ENCODE measurements at places on chromosomes 1 and 21. TPM values are rescaled to one million over a fixed set of nuclear protein-coding genes. Genes with fewer than 3 reads are reported as not detected.

DNA sequence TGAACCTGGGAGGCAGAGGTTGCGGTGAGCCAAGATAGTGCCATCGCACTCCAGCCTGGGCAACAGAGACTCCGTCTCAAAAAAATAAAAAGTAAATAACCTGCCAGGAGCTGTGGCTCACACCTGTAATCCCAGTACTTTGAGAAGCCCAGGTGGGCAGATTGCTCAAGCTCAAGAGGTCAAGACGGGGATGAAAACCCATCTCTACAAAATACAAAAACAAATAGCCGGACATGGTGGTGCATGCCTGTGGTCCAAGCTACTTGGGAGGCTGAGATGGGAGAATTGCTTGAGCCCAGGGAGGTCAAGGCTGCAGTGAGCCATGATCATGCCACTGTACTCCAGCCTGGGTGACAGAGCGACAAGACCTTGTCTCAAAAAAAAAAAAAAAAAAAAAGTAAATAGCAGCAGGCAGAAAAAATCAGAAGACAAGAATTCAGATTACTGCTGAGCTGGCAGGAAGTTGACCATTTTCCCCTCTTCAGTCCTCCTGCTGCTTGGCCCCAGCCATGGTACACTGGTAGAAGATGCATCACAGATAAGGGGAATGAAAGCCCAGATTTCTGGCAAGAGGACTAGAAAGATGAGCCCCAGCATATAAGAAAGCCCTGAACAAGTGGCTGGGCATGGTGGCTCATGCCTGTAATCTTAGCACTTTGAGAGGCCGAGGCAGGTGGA lies 97.6 kb downstream of the TOMM20 start:
- DNase-seq = peak; percentile 3

GRCh38 chr1:8266436-8267165 lies 51.3 kb upstream of the SLC45A1 start:
- no peak for DNase-seq

DNA sequence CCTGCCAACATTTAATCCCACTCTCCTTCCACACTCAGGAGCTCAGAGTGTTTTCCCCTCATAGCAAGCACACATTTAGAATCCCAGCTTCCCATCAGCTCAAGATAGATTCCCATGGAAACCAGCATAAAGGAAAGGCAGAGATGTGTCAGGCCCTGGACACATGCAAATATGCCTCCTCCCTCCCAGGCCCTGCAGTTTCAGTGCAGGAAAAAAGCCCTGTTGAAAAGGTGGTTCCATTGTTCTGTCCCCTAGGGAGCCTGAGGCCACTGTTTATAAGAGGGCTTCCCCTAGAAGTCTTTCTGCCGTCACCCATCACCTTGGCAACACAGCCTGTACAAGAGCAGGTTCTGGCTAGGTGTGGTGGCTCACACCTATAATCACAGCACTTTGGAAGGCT lies 3.6 kb downstream of the CACNA1S start:
- DNase-seq = no peak

DNA sequence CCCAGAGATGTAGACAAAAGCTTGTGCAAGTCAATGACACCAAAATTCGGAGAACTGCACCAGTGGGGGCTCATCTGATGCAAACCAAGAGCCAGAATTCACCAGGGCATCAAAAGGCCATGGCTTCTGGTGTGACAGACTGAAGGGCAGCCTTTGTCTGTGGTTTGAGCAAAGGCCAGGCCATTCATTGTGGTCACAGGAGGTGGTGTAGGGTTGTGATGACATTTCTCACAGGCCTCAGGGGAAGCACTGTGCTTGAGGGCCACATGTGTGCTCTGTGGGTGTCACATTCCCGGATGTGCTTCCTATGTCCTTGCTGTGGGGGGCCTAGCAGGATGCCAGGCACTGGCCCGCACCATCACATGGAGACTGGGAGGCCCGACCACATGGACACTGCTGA lies 22.5 kb upstream of the KCNE1 start:
- no peak for DNase-seq

DNA sequence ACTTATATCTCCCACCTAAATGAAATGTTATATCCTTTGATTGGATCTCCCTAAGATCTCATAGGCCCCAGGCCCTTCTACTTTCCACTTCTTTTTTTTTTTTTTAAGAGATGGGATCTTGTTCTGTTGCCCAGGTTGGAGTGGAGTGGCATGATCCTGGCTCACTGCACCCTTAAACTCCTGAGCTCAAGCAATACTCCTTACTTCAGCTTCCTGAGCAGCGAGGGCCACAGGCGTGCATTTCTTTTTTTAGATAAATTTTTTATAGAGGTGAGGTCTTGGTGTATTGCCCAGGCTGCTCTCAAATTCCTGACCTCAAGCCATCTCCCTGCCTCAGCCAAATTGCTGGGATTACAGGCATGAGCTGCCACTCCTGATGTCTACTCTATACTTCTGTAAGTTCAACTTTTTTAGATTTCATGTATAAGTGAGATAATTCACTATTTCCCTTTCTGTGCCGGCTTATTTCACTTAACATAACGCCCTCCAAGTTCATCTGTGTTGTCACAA lies 987.5 kb upstream of the NCAM2 start:
- no peak for DNase-seq

GRCh38 chr1:162857850-162858249 lies 3.1 kb downstream of the CCDC190 start:
- no peak for DNase-seq

Gene KIAA1614
- 0.94 TPM for total RNA-seq

Gene GJA9
- total RNA-seq = not detected
